CD4-positive, alpha-beta T cell treated with Interleukin-12 subunit alpha and Interleukin-12 subunit beta, for 1 hour (primary cell): ENCODE measurements at places on chromosomes 7 and 10.

- no peak for DNase-seq
Measured at GRCh38 chr7:100556541-100556940, 17.2 kb downstream of the SAP25 start.

- no peak for DNase-seq
Measured at GRCh38 chr10:21289961-21290360, 235.5 kb downstream of the SKIDA1 start.

DNA sequence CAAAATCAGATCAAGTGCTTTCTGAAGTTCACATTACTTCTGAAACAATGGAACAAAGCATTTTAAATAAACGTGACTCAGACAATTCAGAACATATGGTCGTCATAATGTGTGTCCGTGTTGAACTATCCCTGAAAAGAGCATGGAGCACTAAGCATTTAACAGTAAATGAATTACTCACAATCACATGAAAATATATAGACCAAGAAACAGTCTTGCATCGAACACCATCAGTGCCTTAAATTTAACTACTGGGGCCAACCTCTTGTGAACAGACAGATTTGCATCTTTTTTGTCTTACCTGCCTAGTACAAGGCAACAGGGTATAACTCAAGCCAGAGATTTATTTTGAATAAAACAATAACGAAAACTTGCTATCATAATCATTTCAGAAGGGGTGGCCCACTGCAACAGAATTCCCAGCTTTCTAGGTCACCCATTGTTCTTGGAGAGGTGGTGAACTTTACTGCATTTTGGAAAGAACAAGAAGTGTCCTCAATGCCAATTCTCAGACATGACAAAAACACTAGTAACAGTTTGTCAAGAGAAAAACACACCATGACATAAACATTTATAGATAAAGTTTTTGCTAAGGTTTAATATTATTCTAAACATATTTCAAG, 293.5 kb downstream of the SFMBT2 start:
- no peak for DNase-seq

GRCh38 chr7:66627151-66627681, 1.5 kb upstream of the KCTD7 start:
- DNase-seq = no peak

DNA sequence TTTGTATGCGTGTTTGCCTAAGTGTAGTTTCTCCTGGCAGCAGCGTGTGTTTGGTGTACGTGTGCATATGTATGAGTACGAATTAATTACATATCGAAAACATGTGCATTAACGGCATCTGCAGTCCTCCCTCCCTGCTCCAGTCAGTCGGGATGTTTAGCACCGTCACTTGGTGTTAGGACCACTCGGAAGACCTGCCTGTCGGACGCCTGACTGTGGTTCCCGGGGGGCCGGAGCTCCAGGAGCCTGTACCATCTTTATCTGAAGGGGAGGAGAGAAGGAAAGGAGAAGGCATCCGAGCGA, 1.1 kb upstream of the CNTNAP2 start:
- DNase-seq = no peak

GRCh38 chr10:51389415-51390321, 309.7 kb downstream of the CSTF2T start:
- peak; percentile 17 for DNase-seq

GRCh38 chr10:132406181-132406580, 9.2 kb downstream of the PWWP2B start:
- no peak for DNase-seq

- DNase-seq = no peak
Measured at GRCh38 chr10:122249303-122249850, 21.7 kb upstream of the BTBD16 start.

GRCh38 chr10:6249698-6250097, 47.0 kb downstream of the PFKFB3 start:
- no peak for DNase-seq

DNA sequence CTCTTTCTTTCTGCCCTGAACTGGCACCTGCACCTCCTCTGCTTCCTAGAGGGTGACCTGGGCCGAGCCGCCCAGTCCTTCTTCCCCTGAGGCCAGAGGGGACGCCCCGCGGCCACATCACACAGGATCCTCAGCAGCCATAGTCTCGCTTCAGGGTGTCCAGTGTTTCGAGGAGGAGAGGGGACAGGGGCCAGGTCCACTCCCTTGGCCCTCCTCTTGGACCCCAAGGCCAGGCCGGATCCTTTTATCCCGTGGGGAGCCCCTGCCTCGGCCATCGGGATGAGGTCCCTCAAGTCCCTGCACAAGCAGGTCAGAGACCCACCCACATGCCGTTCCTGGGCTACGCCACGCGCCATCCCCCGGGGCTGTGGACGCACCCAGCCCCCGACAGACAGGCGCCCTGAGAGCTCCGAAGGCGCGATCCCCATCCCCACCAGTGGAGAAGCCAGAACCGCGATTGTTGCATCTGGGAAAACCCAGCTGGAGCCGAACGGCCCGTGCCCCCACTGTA, 3.6 kb downstream of the BHLHA15 start:
- DNase-seq = no peak

DNA sequence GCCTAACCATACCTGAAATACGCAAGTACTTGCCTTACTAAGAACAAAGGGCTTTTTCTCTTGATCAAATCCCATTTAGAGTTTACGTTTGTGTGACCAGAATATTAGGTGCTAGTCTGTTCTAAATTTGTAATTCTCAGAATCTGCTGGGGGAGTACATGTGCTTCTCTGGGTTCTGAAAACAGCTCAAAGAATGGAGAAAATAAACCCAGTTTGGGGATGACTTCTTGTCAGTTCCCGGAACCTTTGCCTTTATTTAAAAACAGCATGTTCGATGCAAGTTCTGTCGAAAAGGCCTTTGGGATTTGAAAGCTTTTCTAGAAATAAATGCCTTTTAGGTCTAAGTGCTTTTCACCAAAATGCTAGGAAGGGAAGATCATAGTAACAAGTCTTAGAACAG, 147.0 kb downstream of the ARID5B start:
- DNase-seq = peak; percentile 38

DNA sequence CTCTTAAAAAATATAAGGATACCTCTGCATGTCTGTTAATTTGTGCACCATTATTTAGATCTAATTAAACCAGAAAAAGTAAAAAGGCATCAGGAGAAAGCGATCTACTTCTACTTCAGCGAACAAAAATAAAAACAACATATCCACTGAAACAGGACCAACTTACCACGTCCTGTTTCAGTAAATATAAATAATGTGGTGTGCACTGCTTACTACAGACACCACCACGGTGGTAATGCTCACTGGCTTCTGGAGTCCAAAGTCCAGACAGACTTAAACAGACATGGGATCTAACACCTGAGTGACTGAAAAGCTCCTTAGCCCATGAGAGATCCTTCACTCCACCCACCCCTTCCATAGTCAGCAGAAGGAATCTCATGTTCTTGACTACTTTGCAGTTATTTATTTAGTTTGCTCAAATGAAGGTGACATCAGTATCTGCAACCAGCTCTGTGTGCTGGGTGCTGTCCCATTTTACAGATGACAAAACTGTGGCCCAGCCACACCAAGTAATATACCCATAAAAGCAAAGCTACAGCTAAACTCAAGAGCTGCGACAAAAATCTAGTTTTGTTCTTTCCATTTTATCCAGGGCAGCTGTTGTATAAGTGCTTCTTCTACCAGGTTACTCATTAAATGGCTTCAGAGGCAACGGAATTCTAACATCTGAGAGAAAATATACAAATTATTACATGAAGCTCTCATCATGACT, 62.1 kb upstream of the NCAPG2 start:
- DNase-seq = no peak

- DNase-seq = no peak
Measured at GRCh38 chr10:14616465-14616864, 158.2 kb downstream of the FAM107B start.

DNA sequence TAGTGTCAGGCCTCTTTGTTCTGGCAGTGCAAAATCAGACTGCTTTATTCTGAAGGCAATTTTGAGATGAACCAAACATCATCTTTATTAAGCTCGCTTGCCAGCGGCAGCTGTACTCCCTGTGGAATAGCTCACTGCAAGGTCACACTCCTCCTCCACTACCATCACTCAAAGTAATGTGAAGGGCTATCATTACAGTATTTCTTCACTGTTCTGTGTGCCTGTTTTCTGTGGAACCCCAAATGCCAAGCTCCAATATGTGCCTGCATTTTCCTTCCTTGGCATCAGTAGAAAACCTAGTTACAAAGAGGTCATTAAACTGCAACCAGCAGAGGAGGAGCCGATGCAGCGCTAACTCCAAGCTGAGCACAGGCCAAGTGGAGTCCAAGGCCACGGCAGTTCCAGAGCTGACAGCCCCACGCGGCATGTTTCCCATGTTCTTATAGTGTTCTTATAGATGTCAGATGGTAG, 21.4 kb downstream of the BCCIP start:
- no peak for DNase-seq

DNA sequence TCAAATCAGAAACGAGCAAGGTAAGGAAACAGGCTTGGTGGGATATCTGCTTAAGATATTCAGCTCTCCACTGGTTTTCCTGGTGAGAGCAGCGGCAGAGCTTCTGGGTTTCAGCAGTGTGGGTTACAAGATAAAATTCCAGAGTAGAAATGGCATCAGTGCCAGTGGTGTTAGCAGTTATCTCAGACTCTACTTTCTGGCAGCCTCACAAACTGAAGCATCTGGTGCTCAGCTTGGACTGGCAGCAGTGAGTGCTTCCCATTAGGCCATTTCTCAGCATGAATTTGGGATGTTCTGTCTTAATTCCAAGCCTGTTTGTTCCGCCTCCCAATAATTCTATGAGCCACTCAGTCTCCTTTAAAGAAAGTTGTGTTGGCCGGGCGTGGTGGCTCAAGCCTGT, 6.9 kb upstream of the GSTO2 start:
- DNase-seq = no peak

- DNase-seq = no peak
Measured at GRCh38 chr10:101535949-101536348, 52.1 kb downstream of the POLL start.

GRCh38 chr10:99630991-99631390, 10.8 kb upstream of the SLC25A28 start:
- DNase-seq = no peak

- DNase-seq = no peak
Measured at GRCh38 chr10:27529010-27529783, 25.1 kb downstream of the RAB18 start.

DNA sequence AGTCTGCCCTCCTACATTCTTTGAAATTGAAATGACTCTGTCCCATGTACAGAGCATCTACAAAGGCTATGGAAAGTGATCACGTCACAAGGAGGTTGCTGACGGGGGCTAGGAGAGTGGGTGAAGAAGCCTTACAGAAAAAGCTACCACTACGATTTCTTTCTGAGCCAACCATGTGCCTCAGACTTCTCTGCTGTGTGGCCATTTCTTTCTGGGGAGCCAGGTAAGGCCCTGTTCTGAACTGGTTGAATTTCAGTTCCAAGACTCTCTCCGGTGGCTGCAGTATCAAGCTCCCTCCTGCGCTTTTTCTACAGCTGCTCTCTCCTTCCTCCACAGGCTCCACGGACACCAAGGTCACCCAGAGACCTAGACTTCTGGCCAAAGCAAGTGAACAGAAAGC, 112.5 kb upstream of the PRSS1 start:
- DNase-seq = peak; percentile 40

- no peak for DNase-seq
Measured at GRCh38 chr7:141202535-141202934, 128.7 kb downstream of the TMEM178B start.

DNA sequence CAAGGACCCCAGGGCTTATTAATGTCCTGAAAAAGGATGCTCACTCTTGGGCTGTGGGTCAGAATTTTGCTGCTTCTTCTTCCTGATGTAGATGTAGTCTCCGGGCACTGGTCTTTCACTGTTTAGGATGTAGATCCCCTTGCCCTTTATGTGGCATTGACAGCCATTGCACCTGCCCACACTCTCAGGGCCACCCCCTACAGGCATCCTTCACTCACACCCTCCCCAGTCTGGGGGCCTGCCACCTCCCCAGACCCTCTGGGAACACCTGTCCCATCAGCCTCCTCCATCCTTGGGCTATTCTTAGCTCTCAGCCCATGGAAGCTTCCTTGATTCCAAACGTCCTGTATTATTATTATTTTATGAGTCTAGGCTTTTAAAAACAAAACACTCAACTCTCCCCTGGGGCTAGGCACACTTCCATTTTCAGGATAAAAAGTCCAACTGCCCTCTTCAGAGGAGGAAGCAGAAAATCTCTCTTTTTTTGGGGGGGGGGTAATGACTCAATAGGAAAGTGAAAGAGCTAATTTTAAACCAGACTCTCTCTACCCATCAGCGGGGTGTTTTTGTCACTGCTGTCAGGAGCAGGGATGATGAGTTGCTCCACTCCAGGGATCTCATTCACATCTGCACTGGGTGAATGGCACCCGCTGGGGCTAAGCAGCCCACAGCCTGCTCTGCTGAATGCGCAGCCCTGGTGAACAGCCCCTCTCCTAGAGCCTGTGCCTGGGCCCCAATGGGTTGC, 11.5 kb upstream of the KLRG2 start:
- DNase-seq = no peak

DNA sequence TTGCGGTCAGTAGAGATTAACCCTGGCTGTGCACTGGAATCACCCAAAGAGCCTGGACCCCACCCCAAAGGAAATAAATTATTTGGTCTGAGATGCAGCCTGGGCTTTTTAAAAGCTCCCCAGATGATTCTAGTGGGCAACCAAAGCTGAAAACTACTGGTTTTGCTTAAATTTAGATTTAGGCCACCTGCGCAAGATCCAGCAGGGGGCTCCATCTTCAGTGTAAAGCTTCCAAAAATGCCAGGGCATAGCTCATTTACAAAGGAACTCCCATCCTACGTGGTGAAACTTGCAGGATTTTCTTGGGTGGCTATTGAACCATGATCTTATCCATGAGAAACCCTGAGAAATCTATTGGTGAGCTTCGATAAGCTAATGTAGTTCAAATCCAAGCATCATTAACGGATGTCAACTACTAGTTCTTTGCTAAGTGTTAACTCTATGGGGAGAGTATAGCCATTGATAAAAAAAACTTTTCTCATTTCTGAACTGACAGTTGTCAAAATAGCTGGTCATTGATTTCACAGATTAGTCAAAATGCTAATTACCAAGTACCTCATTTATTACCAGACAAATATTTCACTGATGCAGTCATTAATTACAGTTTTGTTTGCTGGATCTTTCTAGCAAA, 315.3 kb downstream of the LHFPL3 start:
- no peak for DNase-seq

DNA sequence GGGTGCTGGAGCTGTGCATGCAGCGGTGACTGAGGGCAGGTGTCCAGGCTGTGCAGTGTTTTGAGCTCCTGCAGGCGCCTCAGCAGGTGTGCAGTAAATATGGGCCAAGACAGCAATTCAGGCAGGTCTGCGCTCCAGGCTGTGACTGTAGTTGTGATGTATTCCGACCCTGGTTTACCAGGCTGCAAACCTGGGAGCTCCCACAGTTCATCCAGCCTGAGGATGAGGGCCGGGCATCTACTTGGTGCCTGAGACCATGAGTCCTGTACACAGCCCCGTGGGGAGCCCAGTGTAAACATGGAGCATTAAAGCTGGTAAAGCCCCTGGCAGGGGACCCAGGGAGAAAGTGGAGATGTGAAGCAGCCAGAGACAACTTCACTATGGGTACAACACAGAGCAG, 82.8 kb downstream of the VOPP1 start:
- no peak for DNase-seq

- no peak for DNase-seq
Measured at GRCh38 chr7:92602352-92603088, 12.3 kb upstream of the FAM133B start.
